ENCODE measurements at places on chromosomes 1 and 21. TPM values are rescaled to one million over a fixed set of nuclear protein-coding genes. Genes with fewer than 3 reads are reported as not detected.
A peak's percentile ranks its signal among the peaks of the same experiment; 100 is the strongest.

The OR2M3 gene
- not detected for total RNA-seq

The MAP1LC3C gene
- not detected for total RNA-seq

The FHAD1 gene
- total RNA-seq = 0.64 TPM

The ZNF593OS gene
- not detected for total RNA-seq

The ZFYVE9 gene
- total RNA-seq = 4.5 TPM

The HIVEP3 gene
- 10.7 TPM for total RNA-seq

The SLC16A4 gene
- total RNA-seq = 0.33 TPM

The INTS7 gene
- total RNA-seq = 23.0 TPM

The ITLN2 gene
- total RNA-seq = not detected

GRCh38 chr1:209863766-209864485 is 36.2 kb downstream of the UTP25 start:
- no peak overlapping the region for H3K4me3 ChIP-seq
- peaks cover 27% of the 10 kb centered on the region for H3K27me3 ChIP-seq
- DNase-seq = no peak
- no peak overlapping the region for H3K27ac ChIP-seq

- H3K36me3 ChIP-seq = no peaks in the 10 kb centered on the region
- H3K4me3 ChIP-seq = no peak overlapping the region
- H3K4me1 ChIP-seq = no peaks in the 10 kb centered on the region
- H3K27ac ChIP-seq = no peak overlapping the region
Measured at GRCh38 chr1:221487781-221488524, 253.9 kb downstream of the DUSP10 start.

DNA sequence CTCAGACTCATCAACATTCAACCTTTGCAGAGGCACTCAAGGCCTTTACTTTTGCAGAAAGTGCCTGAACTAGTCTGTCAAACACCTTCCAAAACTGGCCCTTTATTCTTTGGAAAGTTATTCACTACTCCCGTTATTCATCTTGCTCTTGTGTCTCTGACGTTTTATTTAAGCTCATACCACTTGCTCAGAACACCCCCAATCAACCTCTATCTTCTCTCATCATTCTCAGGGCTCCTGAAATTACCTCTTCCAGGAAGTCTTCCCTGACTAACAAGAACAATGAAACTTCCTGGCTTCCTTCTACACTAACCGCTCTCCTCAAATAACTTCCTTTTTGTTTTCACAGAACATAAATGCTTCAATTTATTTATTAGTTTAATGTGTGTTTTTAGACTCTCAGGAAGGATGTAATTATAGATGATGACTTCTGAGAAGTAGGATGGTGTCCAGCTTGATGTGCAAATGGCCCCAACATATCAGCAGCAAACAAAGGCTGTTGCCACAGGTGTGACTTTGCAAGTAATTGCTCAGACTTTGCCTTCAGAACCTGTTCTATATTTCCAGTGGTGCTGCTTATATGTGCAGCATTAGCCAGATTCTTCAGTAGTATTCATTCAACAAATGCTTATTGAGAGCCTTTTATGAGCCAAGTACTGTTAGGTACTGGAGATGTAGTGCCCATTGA is 22.8 kb upstream of the BATF3 start:
- H3K4me3 ChIP-seq = peak overlapping the region; percentile 68
- H3K27ac ChIP-seq = peak overlapping the region; percentile 71
- peaks cover 4% of the 10 kb centered on the region for H3K27me3 ChIP-seq
- no peak for DNase-seq
- peaks cover 32% of the 10 kb centered on the region for H3K36me3 ChIP-seq

DNA sequence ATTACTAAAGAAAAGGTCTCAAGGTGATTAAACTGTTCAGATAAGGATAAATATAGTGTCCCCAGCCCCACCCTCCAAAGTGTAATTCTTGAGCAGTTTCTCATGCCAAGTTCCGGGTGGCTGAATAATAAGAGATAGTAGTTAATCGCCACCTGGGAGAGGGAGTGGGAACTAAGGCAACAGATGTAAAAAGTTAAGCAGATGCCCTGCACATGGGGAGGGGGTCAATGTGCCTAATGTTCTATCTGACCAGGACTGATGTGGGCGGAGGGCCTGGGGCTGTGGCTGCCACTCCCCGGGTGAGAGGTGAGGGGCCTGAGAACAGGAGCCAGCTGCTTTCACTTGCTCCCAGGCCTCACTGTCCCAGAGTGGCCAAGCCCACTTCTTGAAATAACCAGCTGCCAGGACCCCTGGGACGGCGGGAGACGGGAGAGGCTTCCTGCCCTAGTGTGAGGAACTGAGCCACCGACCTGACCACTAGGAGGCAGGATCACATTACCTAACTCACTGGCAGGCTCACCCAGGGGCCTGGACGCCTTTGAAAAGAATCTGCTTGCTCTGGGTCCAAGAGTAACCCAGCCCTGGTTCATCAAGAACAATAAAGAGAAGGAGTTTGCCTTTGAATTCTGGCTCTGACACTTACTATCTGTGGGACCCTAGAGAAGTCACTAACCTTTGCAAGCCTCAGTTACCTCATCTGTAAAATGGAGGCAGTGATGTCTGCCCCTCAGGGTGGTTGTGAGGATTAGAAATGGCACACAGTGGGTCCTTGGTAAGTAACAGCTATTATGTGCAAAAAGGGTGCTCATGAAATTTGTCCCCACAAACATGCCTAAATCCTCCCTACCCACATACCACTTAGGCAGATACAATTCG is 179.2 kb downstream of the ATG4C start:
- H3K4me3 ChIP-seq = no peak overlapping the region
- no peaks in the 10 kb centered on the region for H3K4me1 ChIP-seq
- DNase-seq = no peak
- H3K27me3 ChIP-seq = peaks cover 14% of the 10 kb centered on the region

GRCh38 chr1:57789936-57790335 is 366.1 kb upstream of the DAB1 start:
- H3K4me1 ChIP-seq = peaks cover 1% of the 10 kb centered on the region
- no peak overlapping the region for H3K27ac ChIP-seq
- no peak for DNase-seq
- H3K36me3 ChIP-seq = no peaks in the 10 kb centered on the region
- H3K27me3 ChIP-seq = peaks cover 2% of the 10 kb centered on the region
- H3K4me3 ChIP-seq = no peak overlapping the region

DNA sequence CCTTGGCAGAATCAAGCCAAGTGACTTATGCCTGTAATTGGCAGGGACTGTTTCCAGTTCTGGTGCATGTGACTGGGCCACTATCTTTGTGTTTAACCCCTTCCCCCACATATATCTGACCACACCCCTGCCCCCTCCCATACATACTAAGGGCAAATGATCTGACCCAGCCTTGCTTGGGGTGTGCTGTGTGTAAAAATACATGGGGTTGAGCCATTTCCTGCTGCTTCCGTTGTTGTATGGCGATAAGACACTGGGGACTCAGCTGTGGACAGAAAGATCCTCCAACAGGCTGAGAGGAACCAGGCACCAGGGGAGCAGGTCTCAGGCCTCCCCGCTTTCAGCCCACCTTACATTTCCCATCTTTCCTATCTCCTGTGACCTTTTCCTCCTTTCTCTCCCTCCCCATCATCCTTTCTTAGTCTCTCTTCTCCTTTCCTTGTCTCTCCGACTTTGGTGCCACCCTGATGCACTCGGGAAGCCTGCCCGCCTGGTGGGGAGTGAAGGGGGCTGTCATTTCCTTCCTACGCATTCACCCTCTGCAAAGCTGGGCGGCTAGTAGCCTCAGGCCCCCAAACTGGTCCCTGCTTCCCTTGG is 39.7 kb downstream of the TMCC2 start:
- peaks cover 15% of the 10 kb centered on the region for H3K4me1 ChIP-seq
- H3K27ac ChIP-seq = no peak overlapping the region
- no peak for DNase-seq
- no peaks in the 10 kb centered on the region for H3K36me3 ChIP-seq
- H3K27me3 ChIP-seq = no peaks in the 10 kb centered on the region

GRCh38 chr1:245651093-245651492 is 496.3 kb downstream of the KIF26B start:
- H3K27ac ChIP-seq = no peak overlapping the region
- no peak overlapping the region for H3K4me3 ChIP-seq
- no peak for DNase-seq
- peaks cover 4% of the 10 kb centered on the region for H3K27me3 ChIP-seq
- no peaks in the 10 kb centered on the region for H3K4me1 ChIP-seq

GRCh38 chr1:226401355-226402303 is 6.3 kb downstream of the PARP1 start:
- DNase-seq = no peak
- H3K27ac ChIP-seq = peak overlapping the region; percentile 54
- peaks cover 38% of the 10 kb centered on the region for H3K36me3 ChIP-seq
- H3K27me3 ChIP-seq = no peaks in the 10 kb centered on the region

GRCh38 chr1:76268341-76268740 is 193.8 kb downstream of the ST6GALNAC3 start:
- H3K27ac ChIP-seq = peak overlapping the region; percentile 95
- peaks cover 52% of the 10 kb centered on the region for H3K4me1 ChIP-seq

- H3K36me3 ChIP-seq = no peaks in the 10 kb centered on the region
- no peaks in the 10 kb centered on the region for H3K4me1 ChIP-seq
- no peak overlapping the region for H3K4me3 ChIP-seq
- DNase-seq = no peak
Measured at GRCh38 chr1:56921479-56921878, 44.3 kb downstream of the C8B start.

DNA sequence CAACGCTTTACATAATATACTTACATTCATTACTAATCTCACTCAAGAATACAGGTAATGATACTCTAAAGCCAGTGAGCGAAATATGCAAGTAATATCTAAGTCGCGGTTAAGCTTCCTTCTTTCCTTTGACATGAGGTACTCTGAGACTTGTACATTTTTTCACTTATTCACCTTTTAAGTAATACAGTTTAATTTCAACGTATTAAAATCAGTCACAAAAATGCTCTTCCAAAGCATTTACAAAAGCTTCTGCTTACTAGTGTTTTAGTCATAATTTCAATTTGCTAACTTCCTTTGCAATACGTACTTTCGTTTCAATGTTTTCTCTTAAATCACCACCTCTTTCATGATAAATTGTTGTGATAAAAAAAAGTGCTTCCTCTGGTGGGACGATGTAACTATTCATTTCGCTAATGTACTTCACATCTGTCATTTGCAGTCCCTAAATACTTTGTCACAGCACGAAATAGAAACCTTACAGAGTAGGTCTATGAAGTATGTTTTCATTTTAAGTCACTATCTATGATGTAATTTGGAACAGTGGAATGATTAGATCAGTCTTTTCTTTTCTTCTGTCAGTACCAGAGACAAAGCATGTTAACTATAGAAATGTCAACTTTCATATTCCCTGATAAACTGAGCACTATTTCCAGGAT is 34.0 kb upstream of the ADGRL4 start:
- H3K4me3 ChIP-seq = peak overlapping the region; percentile 86
- peaks cover 12% of the 10 kb centered on the region for H3K4me1 ChIP-seq
- no peak for DNase-seq
- peaks cover 10% of the 10 kb centered on the region for H3K27me3 ChIP-seq
- peak overlapping the region; percentile 85 for H3K27ac ChIP-seq

- no peak overlapping the region for H3K4me3 ChIP-seq
- H3K27ac ChIP-seq = no peak overlapping the region
- peaks cover 31% of the 10 kb centered on the region for H3K4me1 ChIP-seq
- DNase-seq = no peak
- H3K36me3 ChIP-seq = peaks cover 47% of the 10 kb centered on the region
Measured at GRCh38 chr1:24420547-24420946, 4.9 kb downstream of the NIPAL3 start.

- H3K27ac ChIP-seq = no peak overlapping the region
- DNase-seq = no peak
- no peaks in the 10 kb centered on the region for H3K4me1 ChIP-seq
- no peaks in the 10 kb centered on the region for H3K27me3 ChIP-seq
- no peak overlapping the region for H3K4me3 ChIP-seq
Measured at GRCh38 chr1:55869065-55869464, 653.9 kb upstream of the USP24 start.

GRCh38 chr1:30751830-30752650 is 5.5 kb downstream of the LAPTM5 start:
- H3K4me1 ChIP-seq = peaks cover 81% of the 10 kb centered on the region
- H3K36me3 ChIP-seq = peaks cover 30% of the 10 kb centered on the region
- H3K27me3 ChIP-seq = no peaks in the 10 kb centered on the region
- DNase-seq = no peak
- peak overlapping the region; percentile 75 for H3K4me3 ChIP-seq

DNA sequence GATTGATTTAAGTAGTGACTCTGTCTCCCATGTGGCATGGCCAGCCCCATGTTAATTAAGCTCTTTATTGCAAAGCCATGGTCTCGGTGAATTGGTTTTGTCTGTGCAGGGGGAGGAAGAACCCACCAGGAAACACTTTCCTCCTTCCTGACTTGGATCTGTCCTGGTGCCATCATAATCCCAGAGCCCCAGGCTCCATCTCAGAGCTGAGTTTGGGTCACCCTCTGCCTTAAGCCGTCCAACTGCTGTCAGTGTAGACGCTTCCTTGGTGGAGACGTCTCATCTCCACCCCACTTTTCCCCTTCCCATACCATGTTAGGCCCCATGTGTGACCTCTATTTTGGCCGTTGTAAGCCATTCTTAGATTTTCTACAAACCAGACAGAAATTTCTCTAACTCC is 36.0 kb upstream of the COL6A2 start:
- no peak for DNase-seq
- no peak overlapping the region for H3K4me3 ChIP-seq
- no peaks in the 10 kb centered on the region for H3K36me3 ChIP-seq
- no peak overlapping the region for H3K27ac ChIP-seq
- peaks cover 24% of the 10 kb centered on the region for H3K4me1 ChIP-seq

DNA sequence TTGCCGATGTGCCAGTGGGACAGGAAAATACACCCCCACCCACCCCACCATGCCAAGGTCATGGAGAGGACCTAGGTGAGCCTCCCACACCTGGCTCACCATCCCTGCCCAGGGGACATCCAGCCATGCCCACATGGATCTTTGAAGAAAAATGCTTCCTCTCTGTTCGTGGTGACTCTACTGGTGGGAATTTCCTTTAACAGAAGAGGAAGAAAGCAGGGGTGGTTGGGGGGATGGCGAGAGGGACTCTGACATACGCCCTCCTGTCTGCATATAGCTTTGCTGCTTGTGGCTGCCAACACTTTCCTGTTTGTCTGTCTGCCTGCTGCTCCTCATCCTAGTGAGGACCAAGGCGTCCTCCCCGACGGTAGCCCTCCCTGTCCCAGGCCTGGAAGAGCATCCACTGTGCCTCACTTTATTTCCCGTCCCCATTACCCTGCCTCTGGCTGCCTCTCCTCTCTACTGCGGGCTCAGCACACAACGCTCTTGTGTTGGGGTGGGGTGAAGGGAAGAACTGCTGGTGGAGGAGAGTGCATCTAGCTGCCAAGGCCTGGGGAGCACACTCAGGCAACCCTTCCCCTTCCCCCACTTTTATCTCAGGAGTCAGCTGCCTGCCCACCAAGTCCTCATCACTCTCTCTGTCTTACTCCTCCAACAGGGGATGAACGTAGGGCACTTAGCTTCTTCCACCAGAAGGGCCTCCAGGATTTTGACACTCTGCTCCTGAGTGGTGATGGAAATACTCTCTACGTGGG is 2.5 kb downstream of the SEMA4A start:
- no peak for DNase-seq
- H3K36me3 ChIP-seq = peaks cover 6% of the 10 kb centered on the region
- H3K4me1 ChIP-seq = peaks cover 51% of the 10 kb centered on the region
- no peaks in the 10 kb centered on the region for H3K27me3 ChIP-seq
- H3K27ac ChIP-seq = peak overlapping the region; percentile 75

GRCh38 chr1:170931650-170932049 is 3.7 kb upstream of the MROH9 start:
- DNase-seq = no peak
- H3K36me3 ChIP-seq = no peaks in the 10 kb centered on the region
- H3K4me3 ChIP-seq = no peak overlapping the region
- H3K4me1 ChIP-seq = peaks cover 2% of the 10 kb centered on the region

- no peaks in the 10 kb centered on the region for H3K36me3 ChIP-seq
- no peak overlapping the region for H3K27ac ChIP-seq
- DNase-seq = no peak
- peaks cover 2% of the 10 kb centered on the region for H3K27me3 ChIP-seq
Measured at GRCh38 chr1:219419065-219419464, 193.8 kb downstream of the ZC3H11B start.
